ENCODE measurements at places on chromosomes 16 and 17.

DNA sequence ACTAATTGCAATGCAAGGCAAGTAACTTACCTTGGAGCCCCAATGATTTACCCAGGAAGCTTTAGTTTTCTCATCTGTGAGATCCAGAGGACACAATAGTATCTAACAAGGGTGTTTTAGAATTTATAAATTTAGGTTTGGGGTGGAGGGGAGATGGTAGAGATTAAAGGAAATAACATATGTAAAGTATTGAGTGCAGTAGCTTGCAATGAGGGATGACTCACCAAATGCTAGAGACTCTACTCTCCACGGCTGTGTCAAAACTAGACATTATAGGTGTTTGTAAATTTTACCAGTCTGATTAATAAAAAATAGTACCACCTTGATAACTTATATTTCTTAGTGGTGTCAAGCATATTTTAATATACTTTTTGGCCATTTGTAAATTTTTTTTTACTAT lies 3.7 kb upstream of the ABCA9 start:
- no peak for DNase-seq

DNA sequence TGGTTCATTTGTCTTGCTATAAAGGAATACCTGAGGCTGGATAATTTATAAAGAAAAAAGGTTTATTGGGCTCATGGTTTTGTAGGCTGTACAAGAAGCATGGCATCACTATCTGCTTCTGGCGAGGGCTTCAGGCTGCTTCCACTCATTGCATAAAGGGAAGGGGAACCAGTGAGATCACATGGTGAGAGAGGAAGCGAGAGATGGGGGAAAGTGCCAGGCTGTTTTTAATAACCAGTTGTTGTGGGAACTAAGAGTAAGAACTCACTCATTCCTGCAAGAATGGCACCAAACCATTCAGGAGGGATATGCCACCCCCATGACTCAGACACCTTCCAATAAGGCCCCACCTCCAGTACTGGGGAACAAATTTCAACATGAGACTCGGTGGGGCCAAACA lies 24.3 kb downstream of the SPECC1 start:
- DNase-seq: no peak

GRCh38 chr16:28010671-28011070 lies 52.8 kb downstream of the GSG1L start:
- DNase-seq: no peak

DNA sequence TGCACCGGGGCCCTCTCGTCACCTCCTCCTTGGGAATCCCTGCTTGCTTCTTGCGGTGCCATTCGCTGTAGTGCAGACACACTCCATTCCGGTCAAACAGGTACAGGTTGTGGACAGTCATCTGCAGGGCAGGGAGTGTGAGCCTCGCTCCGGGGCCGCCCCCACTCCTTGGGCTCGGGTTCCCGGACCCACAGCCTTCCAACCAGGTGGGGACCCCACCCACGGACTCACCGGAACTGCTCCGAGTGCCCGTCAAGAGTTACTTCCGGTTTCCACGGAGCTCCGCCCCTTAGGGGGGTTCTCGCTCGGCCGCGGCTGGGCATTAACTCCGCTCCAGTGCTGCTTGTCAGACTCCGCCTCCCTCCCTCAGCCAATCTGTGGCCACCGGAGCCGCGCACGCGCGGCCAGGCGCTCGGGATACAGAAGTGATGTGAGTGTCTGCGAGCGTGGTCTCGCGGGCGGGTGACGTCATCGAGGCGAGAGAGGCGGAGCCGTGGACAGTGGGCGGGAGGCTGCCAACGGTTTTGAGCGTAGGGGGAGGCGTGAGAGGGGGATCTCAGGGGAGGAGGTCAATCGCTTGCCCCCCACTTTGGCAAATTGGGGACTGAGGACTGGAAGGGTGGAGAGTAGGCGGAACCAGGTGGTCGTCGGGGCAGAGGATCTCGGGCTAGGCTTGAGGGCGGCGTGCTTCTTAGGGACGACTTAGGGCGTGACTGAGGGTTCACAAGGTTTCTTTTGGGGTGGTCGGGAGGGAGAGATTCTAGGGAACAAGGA lies at the start of the genes CNTROB and TRAPPC1:
TSS of gene CNTROB (plus strand) at position 498 of the 774 bp plus-strand sequence. CDS start 874 bp downstream, outside the sequence.
TSS of gene TRAPPC1 (minus strand) at position 238 of the 774 bp plus-strand sequence. CDS start at position 121, 117 bp downstream.
- DNase-seq: peak; percentile 99

GRCh38 chr16:972316-973002 lies 1.7 kb upstream of the LMF1 start:
- DNase-seq: no peak

DNA sequence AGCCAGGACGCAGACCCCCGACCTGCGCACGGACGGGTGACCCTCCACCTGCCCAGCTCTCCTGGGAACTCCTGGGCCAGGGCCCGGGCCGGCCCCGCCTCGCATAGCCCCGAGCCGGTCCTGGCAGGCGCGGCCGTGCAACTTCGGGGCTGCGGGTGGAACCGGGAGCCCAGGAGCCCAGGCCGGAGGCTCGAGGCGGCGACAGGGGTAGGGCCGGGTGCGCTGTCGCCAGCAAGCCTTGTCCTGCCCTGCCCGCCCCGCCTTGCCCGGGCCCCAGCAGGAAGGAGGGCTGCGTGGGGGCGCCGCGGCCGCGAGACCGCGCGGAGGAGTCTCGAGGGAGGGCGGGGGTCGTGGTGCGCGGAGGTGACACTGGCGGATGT lies 408 bp downstream of the LMF1 start:
- no peak for DNase-seq

GRCh38 chr17:63039342-63039741 lies 73.3 kb downstream of the TANC2 start:
- no peak for DNase-seq

- DNase-seq: no peak
These were observed 359.1 kb downstream of the WWOX start for GRCh38 chr16:78458588-78458987.

GRCh38 chr16:10729104-10730048 lies 14.3 kb upstream of the NUBP1 start:
- DNase-seq: no peak

GRCh38 chr17:29567554-29568330 lies 759 bp upstream of the TP53I13 start:
- DNase-seq: peak; percentile 85

- no peak for DNase-seq
These were observed 10.6 kb upstream of the ALOX12 start for GRCh38 chr17:6985266-6985665.

GRCh38 chr17:66432411-66432957 lies 130.1 kb downstream of the PRKCA start:
- DNase-seq: no peak

GRCh38 chr17:35214631-35215273 lies 20.6 kb upstream of the SLC35G3 start:
- DNase-seq: peak; percentile 48
